ENCODE measurements at places on chromosomes 2 and 18.
A peak's percentile ranks its signal among the peaks of the same experiment; 100 is the strongest.

GRCh38 chr2:130762910-130763385, 7.6 kb downstream of the AMER3 start:
- DNase-seq: no peak

DNA sequence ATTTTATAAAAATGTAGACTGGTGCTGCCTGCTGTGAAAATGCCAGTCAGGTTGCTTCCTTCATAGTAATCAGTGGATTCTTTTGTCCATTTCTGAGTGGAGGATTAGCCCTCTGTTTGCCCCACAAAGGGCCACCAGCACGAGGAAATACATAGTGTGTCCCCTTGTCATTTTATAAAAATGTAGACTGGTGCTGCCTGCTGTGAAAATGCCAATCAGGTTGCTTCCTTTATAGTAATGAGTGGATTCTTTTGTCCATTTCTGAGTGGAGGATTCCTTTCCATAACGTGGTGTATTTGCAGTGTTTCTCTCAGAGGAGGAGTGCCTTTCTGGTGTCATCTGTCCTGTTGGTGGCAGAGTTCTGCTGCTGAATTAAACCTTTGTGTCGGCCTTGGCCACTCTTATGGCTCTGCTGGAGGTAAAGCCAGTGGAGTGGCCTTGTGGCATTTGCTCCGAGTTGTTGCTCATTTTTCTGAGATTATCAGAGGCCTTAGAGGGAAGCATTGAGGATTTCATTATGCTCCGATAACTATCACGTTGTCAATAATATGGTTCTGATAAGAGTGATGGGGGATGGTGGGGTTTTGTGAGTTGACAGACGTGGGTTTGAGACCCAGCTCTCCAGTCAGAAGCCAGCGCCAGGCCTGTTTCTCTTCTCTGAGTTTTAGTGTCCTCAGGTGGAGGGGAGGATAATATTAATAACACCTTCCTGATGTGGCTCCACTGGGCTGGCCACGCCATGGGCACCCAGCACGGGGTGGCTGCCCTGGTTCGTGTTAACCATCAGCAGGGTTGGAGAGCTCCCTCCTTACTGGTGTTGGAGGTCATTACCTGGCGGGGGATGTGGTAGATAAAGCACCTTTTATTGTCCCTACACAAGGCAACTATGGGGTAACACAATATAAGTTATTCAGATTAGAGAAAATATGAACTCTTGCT, 96.6 kb downstream of the NEDD4L start:
- DNase-seq: no peak

DNA sequence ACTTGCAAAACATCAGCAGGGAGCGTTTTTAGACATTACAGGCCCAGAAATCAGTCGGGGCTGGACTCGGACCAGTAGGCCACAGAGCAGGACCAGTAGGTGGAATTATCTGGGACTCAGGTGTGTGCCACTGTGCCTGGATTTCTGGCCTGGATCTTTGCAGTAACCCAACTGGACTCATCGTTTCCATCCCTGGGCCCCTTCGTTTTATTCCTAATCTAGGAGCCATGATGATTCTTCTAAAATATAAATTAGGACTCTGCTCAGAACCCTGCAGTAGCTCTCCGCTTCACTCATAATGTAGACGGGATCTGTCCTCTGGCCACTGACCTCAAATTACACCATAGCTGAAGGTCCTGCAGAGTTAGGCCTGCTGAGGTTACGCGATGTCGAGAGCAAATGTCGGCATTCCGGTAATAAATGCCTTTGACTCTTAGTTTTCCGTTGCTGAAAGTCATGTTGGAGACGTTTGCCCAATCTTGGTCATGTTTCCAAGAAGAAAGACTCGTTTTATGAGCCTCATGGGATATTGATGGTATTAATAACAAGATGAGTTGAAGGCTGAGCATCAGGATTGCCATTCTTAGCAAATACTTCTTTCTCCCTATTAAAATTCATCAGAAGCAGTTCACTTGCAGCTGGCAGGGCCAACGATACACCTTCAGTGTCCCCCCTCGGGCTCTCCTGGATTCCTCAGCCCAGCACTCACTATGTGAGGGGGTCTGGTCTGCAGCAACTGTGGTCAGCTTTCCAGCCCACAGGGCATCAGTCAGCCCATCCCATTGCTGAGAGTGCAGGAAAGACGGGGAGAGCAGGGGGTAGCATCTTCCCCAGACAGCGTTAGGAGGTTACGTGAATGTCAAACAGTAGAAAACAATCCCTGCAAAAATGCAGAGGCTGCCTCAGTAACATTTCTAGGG, 39.9 kb upstream of the KLF11 start:
- no peak for DNase-seq

- DNase-seq: no peak
These were observed 223.4 kb downstream of the TFCP2L1 start for GRCh38 chr2:121061633-121062032.

- DNase-seq: peak; percentile 10
These were observed 27.0 kb upstream of the ZEB2 start for GRCh38 chr2:144546933-144547332.

- DNase-seq: peak; percentile 78
These were observed 72.2 kb downstream of the HDAC4 start for GRCh38 chr2:239328351-239329191.

DNA sequence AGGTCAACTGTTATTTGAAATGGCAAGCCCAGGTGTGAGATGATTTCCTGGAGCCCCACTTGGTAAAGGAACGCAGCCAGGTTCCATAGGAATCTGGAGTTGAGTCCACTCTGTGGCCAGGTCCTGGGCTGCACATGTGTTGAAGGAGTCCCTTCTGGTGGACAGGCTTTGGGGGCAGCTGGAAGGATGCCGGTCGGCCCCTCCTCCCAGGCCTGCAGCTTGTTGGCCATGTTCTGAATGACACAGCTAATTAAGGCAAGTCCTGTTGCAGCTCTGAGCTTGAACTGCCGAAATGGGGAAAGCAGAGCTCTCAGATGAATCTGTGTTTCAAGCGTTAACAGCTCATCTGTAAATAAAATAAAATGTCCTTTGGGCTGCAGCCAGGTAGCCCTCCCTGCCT, 23.8 kb downstream of the EN1 start:
- no peak for DNase-seq

DNA sequence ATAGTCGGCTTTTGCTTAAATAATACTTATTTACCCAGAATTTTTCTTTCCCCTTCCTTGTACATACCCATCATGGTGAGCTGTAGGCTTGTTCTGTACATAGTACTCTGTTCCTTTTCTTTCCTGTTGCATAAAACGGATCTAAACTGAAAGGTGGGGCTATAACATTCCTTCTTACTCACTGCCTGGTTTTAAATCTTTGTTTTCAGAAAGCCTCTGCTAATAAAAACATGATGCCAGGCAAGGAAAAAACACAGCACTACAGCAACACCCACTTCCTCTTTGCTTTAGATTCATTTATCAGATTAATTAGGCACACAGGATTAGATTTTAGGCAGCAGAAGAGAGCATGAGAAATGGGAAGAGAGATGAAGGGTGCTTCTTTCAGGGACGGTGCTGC, 19.6 kb upstream of the STON1 start:
- DNase-seq: peak; percentile 77

- DNase-seq: no peak
These were observed 759.4 kb downstream of the ADCYAP1 start for GRCh38 chr18:1663879-1664705.

DNA sequence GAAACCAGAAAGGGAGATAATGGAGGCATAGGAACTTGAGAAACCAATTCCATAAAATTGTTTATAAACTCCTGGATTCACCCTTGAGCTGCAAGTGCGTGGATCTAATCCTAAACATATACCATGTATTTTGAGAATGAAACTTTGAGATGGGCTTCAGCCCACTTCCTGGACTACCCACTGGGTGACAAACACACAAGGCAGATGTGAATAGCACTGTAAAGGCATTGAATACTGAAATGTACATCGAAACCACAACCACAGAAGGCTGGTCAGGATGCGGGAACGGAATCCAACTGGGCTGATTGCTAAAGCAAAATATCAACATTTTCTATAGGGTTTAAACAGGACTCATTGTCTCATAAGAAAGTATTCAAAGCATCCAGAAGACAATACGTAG, 228.5 kb upstream of the ZEB2 start:
- DNase-seq: no peak

- DNase-seq: peak; percentile 81
These were observed 70.5 kb downstream of the PRPF40A start for GRCh38 chr2:152646775-152647174.

- DNase-seq: peak; percentile 52
These were observed 557.9 kb downstream of the CCDC85A start for GRCh38 chr2:56741601-56742102.

- DNase-seq: peak; percentile 44
These were observed 559 bp downstream of the TMEM37 start for GRCh38 chr2:119431976-119432850.

DNA sequence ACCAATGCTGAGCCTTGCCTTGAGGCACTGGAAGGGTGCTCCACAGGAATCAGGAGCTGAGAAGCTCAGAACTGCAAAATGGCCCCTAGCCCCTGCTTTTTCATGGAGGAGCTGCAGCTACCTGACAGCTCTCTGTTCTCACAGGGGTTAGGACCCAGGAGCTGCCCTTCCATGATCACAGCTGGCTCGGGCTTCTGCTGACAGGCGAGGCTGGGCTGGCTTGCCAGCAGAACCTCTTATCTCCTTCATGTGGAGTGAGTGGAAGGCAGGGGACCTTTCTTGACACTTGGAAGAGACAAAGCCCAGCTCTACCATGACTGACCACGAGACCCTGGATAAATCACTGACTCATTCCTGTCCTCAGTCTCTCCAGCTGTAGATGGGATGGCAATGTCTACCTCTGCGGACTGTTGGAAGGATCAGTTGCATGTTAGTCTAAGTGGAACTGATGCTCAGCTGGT, 113.4 kb downstream of the CAPN13 start:
- DNase-seq: no peak

GRCh38 chr2:133667085-133667484, 98.8 kb upstream of the NCKAP5 start:
- DNase-seq: peak; percentile 74

GRCh38 chr2:203705178-203705577, 1.3 kb upstream of the CD28 start:
- no peak for DNase-seq

GRCh38 chr2:26011990-26012856, 21.7 kb upstream of the RAB10 start:
- DNase-seq: peak; percentile 52

DNA sequence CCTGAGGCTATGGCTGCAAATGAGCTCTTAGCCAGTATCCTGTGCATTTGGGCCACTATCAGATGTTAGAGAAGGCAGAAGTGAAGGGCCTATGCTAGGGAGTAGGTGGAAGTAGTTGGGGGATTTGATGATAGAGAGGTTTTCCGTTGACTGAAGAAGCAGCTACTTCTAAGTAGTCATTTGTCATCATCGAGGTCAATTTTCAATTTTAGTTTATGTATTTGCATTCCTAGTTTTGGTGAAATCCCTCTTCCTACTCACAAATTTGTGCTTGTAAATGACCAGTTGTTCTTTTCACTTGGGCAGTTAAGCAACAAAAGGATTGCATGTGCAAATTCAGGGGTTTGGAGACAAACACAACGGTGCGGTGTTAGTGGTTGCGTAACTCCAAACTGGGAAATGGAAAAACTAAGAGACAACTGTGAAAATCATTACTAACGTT, 48.5 kb upstream of the PELI1 start:
- DNase-seq: no peak

- DNase-seq: no peak
These were observed 355.9 kb downstream of the PIK3C3 start for GRCh38 chr18:42310956-42311355.

GRCh38 chr2:154368153-154368552, 330.3 kb upstream of the KCNJ3 start:
- DNase-seq: no peak

GRCh38 chr2:127039387-127040031, 67.4 kb downstream of the BIN1 start:
- DNase-seq: no peak

- DNase-seq: no peak
These were observed 94.4 kb upstream of the NOSTRIN start for GRCh38 chr2:168708080-168708479.

- no peak for DNase-seq
These were observed 173.6 kb downstream of the BCL2 start for GRCh38 chr18:63145851-63146555.

GRCh38 chr2:219798430-219798829, 171.0 kb downstream of the SLC4A3 start:
- no peak for DNase-seq

- DNase-seq: no peak
These were observed 17.6 kb downstream of the TBC1D8 start for GRCh38 chr2:101133492-101134100.

DNA sequence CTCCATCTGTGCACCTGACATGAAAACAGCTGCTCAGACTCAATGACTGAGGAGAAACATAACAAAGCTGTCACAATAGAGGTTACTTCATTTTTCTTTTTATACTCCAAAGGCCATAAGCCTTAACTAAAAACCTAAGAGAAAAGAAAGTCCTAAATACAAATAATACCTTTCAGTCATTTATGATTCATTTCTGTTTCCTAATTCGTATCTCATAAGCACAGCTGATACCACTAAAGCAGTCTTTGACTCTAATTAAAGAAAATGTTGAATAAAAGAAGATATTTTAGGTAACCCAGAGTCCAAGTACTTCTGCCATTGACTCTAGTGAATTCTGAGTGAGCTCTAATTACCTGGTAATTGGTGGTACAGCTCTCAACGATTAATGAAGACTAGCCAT, 20.6 kb downstream of the NEMP2 start:
- DNase-seq: no peak

GRCh38 chr2:44981714-44982108, 27.5 kb downstream of the SIX2 start:
- peak; percentile 89 for DNase-seq

DNA sequence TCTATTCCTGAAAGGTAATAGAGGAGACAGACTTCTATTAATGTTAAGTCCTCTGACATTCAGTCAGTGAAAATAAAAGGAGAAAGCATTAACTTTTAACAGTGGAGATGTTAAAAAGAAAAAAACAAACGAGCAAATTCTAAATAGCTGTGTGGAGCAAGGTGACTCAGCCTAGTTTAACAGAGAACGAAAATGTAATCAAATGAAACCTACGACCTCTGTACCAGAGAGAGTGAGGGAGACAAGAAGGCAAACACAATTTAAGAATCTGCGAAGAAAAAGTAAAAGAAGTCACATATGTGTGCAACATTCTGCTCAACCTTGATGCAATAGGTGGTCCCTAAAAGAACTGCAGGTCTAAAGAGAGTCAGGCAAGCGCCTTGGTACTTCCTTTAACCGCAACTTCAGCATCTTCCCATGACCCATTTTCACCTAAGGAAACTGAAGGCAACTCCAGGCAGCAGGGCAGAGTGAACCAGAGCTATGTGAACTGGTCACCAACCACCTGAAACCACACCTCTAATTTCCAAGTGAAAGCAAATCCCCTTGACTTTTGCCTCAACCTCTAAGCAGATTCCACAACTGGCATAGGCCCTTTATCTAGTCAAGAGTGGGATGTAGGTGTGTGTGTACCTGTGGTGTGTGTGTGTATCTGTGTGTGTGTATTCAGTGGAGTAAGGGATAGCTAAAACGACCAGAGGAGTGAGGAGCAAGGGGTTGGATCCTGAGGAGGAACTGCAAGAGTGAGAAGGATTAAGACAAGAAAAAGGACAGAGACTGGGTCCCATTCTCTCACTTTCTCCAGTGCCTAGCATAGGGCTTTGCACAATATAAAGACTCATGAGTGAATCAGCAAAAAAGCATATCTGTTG, 43.0 kb downstream of the FIGN start:
- DNase-seq: no peak
